WTC11 (cell line): ENCODE measurements at places on chromosomes 7 and 10.

DNA sequence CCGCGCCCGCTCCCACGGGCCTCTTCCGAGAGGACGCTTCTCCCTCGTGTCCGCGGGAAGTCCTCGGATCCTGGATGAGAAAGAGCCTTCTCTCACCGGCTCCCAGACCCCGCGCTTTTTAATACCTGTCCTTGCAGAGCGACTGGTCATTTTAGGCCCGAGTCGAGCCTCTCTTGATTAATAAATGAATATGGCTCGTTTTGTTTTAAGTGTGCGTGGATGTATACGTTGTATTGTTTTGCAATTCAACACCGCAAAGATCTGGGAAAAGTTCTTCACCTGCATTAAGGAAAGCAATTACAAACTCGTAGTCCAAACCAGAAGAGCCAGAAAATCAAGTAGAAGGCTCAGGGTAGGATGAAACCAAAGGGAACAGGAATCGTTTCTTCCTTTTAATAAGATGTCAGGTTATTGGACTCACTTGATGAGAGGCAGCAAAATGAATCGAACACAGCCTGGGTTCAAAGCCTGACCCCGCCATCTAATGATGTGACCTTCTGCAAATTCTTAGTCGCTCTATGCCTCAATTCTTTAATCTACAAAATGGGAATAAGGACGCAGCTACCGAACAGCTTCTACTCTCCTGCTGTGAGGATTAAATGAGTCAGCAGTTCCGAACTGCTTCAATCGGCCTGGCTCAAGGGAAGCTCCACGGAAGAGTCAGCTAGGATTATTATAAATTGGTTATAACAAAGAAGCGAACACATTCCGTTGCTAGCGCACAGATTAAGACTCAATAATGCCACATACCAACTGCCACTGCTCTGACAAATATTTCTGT is 277.8 kb upstream of the NEBL start:
- no peak for DNase-seq

- no peak for DNase-seq
Measured at GRCh38 chr7:710161-710560, 16.3 kb upstream of the DNAAF5 start.

- no peak for DNase-seq
Measured at GRCh38 chr10:125779403-125780327, 4.0 kb upstream of the MMP21 start.

DNA sequence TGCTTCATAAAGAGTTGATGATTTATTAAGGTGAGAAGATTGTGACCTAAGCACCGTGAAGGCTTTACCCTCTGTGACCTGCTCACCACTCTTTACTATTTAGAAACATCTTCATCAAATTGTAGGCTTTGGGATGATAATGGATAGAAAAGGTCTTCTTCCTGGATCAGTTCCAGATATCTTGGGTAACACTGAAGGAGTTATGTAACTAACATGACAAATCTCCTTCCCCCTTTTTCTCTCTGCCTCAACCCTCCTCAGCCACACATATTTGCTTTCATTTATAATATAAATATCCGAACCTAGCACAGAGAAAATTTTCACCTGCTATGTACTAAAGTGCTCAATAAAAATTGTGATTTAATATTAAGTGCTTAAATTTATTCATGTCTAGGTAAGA is 151.5 kb downstream of the FRMD4A start:
- DNase-seq, result no peak

DNA sequence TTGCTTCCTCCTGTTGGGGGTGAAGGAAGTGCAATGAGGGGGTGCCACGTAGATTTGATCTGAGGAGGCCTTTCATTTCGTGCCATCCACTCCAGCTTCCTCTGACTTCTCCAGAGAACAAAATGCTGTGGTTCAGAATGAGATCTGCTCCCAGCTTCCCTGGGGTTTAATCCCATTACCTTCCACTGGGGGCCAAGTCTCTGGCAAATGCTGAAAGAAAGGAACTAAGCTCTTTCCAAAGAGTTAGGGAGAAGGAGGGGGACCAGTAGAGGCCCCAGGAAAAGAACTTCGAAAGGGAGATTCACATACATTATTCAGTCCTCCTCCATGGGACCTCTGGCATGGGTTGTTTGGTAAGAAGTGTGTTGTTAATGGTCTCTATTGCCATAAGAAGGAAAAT is 727.0 kb downstream of the TYW1 start:
- DNase-seq, result no peak

DNA sequence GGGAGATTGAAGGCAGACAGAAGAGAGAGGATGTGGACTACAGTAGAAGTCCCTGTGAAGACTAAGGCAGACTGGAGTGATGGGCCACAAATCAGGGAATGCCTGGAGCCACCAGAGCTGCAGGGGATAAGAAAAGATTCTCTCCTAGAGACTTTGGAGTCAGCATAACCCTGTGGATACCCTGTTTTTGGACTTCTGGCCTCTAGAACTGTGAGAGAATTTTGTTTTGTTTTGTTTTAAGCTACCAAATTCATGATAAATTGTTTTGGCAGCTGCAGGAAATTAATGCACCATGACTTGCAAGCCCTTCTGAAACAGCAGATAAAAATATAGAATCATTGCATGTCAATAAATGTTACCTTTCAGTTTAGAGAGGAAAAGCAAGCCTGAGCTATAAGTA is 41.3 kb downstream of the INHBA start:
- no peak for DNase-seq

- DNase-seq, result no peak
Measured at GRCh38 chr10:4526311-4526731, 299.7 kb upstream of the AKR1E2 start.

GRCh38 chr7:5345671-5346070 is 62.9 kb downstream of the SLC29A4 start:
- no peak for DNase-seq

DNA sequence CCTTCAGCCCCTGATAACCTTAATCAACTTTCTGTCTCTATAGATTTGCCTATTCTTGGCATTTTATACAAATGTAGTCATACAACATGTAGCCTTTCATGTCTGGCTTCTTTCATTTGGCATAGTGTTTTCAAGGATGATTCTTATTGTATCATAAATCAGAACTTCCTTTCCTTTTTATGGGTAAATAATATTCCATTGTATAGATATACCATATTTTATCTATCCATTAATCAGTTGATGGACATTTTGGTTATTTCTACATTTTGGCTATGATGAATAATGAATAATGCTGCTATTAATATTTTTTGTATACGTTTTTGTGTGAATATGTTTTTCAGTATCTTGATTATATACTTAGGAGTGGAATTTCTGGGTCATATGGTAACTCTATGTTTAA is 720.8 kb downstream of the LRMDA start:
- no peak for DNase-seq

GRCh38 chr10:75919913-75920312 is 488.5 kb downstream of the LRMDA start:
- no peak for DNase-seq

GRCh38 chr10:78838141-78838657 is 230.6 kb upstream of the ZMIZ1 start:
- no peak for DNase-seq

DNA sequence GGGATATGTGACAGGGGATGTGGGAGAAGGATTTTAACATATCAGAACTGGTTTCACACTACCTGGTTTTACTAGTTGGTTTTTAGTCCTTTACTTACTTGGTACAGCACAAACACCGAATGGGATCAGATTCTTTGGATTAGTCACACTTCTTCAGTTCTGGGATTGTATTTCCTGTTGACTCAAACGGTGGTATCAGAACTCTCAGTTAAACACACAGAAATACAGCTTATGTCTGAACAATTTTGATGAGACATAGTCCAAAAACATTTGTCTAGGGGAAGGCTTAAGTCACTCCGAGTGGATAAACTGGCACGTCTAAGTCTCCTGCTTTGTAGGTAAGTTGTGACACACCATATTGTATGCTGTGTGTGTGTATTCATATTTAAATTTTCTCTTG is 480.5 kb downstream of the PHTF2 start:
- DNase-seq, result no peak

DNA sequence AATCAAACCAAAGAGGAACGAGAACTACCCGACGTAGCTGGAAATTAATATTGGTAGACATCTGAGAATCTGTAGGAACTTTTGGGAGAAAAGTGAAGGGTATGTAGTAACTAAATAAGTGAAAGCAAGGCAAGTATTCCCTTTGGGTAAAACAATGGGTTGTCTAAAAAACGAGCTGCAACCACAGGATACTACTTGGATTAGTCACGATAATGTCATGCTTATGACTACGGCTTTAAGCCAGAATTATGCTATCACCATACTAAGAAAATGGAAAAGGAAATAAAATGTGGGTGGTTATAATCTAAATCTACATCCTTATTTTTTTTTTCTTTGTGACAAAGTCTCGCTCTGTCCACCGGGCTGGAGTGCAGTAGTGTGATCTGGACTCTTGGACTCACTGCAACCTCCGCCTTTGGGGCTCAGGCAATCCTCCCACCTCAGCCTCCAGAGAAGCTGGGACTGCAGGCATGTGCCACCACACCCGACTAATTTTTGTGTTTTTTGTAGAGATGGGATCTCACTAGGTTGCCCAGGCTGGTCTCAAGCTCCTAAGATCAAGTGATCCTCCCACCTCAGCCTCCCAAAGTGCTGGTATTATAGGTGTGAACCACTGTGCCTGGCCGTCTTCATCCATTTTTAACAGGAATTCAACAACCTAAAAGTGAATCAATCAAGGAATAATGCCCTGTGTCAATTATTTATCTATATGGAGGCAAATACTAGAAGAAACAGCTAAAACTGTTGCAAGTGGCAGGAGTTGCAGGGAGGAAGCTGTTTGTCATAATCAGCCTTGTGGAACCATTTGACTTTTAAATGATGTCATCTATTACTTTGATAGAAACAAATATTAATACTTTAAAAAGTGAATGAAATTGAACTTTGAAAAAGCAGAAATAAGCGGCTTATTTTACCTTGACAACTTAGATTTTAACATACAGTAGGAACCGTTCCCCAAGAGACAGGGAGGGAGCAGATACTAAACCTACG is 189.3 kb downstream of the PRPF18 start:
- no peak for DNase-seq

DNA sequence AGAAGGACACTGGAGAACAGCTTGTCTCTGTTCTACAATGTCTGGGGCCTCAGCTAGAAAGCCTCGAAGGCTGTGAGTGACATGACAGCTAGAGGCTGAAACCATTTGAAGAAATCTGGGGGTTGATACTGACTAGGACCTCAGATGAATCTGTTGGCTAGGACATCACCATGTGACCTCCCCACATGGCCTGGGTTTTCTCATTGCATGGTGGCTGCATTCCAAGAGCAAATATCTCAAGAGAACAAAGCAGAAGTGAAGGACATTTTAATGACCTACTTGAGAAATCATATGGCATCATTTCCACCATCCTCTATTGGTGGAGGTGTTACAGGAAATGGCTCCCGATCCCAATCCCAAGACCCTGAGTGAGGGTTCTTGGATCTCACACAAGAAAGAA is 450.6 kb upstream of the AUTS2 start:
- no peak for DNase-seq

DNA sequence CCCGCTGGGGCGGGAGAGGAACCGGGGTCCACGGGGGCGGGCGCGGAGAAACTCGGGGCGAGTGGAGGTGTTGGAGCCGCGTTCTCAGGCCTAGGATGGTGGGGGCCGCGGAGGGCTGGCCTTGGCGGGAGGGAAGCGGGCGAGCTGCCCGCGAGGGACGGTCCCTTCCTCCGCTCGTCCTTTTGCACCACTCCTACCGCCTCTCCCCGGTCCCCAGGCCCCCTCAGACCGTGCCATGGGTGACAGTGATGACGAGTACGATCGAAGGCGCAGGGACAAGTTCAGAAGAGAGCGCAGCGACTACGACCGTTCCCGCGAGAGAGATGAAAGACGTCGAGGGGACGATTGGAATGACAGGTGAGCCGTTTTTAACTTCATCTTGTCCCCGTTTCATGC is 451 bp downstream of the SRRT start:
- no peak for DNase-seq

GRCh38 chr10:3898821-3899220 is 113.8 kb upstream of the KLF6 start:
- no peak for DNase-seq

- DNase-seq, result no peak
Measured at GRCh38 chr7:78924581-78924980, 528.9 kb downstream of the MAGI2 start.

DNA sequence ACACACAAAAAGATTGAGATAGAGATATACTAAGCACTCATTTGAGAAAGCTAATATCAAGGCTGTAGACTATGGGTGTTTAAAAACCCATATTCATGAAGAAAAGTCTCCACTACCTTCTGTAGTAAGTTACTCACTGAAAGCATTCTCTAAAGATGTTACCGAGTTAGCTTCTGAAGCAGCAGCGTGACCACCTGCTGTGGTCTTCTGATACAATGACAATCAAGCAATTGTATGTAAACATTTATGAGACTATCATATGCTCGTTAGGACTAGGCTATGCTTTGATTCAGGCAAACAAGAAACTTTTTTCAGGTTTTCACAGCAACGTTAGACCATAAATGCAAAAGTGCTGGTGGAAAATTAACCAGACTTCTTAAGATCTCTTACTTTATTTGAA is 11.2 kb downstream of the RHOBTB1 start:
- no peak for DNase-seq

- DNase-seq, result no peak
Measured at GRCh38 chr10:71447676-71448075, 51.0 kb downstream of the CDH23 start.

DNA sequence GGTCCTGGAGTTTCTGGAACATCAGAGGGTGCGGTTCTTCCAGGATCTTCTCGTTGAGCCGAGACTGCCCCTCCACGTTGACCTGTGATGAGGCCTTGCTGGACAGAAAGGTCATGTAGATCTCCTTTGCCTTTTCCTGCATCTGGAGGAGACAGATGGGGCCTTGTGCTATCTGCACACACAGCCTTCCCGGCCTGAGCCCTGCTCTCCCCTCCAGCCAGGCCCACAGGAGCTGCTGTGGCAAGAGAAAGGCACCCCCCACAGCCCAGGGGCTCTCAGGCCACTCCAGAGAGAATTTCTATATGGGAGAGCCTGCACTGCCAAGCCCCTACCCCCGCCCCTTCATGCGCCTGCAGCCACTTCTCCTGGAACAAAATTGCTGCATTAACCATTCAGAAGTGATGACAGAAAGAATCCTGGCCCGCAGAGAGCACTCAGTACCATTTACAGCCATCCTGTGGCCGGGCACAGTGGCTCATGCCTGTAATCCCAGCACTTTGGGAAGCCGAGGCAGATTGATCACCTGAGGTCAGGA is 26.9 kb downstream of the RGS10 start:
- DNase-seq, result no peak

GRCh38 chr7:129343099-129343700 is 91.0 kb upstream of the STRIP2 start:
- DNase-seq, result no peak

DNA sequence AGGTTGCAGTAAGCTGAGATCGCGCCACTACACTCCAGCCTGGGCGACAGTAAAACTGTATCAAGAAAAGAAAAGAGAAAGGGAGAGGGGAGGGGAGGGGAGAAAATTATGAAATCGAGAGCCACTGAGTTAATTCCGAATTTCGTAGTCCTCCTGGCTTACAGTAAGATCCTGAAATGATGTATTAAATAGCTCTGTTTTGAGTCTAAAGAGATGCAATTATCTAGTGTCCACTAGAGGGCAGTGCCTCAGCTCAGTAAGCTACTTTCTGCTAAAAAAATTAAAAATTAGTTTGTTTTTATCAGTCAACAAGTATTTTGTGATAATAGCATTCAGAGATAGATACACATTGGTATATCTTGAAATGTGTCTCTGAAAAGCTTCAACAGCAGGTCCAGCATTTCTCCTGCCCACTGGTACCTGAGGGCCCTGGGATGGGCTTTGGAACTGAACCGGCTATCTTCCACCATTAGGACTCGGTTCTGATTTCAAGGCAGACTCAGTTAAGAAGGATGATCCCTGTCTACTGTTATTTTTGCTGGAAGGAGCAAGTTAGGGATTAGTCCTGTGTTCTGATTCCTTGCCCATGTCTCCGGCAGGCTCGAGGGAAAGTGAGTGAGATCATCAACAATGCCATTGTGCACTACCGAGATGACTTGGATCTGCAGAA is 19.5 kb downstream of the TSPAN33 start:
- DNase-seq, result no peak
